ENCODE measurements at places on chromosomes 11 and 22. TPM values are rescaled to one million over a fixed set of nuclear protein-coding genes. Genes with fewer than 3 reads are reported as not detected.

GRCh38 chr11:68710409-68710808 is 26.1 kb downstream of the GAL start:
- DNase-seq, result no peak

CD248 gene
- 34.7 TPM for total RNA-seq

TMEM132A gene
- 18.5 TPM for total RNA-seq

NXPE4 gene
- total RNA-seq, result not detected

Measured in mucosa of gallbladder (tissue), 1 donor.